Stimulated activated CD8-positive, alpha-beta memory T cell treated with anti-CD3 and anti-CD28 coated beads, Interleukin-7, amount 100 ng/mL, for 24 hours (primary cell): ENCODE measurements at places on chromosomes 6 and 20.

GRCh38 chr6:15790116-15790515 is 127.3 kb upstream of the DTNBP1 start:
- no peak for DNase-seq

DNA sequence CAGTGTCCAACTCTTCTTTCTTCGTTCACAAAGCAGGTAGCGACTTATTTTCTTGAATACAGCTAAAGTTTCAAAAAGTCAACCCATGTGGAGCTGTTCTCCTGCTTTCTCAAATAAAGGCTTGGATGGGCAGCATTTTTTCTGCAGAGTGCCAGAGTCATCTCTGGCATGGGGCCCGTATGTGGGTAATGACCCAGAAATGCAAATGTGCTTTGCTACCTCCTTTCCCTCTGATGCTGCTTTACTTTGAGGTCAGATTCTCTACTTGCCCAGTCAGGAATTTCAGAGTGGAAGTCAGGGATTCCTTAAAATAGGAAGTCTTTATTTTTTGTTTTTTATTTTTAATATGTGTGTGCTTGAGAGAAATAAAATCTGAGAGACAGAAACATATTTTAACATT is 4.9 kb downstream of the NKAIN2 start:
- DNase-seq: no peak

DNA sequence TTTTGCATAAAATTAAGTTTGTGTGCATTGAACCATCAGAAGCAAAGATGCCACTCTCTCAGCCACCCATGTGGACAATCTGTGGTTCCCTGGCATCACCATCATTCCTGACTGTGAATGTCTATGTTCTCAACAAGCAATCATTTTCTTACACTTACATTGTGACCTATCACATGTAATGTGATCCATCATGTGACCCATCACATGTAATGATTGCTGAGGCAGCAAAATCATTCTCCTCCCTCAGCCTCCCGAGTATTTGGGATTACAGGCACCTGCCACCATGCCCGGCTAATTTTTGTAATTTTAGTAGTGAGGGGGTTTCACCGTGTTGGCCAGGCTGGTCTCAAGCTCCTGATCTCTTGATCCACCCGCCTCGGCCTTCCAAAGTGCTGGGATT is 22.0 kb upstream of the ZNF133 start:
- no peak for DNase-seq

- no peak for DNase-seq
These were observed 40.1 kb downstream of the DNAH8 start for GRCh38 chr6:38755207-38755606.

GRCh38 chr6:166165558-166166313 is 1.9 kb downstream of the TBXT start:
- DNase-seq: no peak

- DNase-seq: no peak
These were observed 18.9 kb downstream of the L3MBTL3 start for GRCh38 chr6:130037207-130037811.

DNA sequence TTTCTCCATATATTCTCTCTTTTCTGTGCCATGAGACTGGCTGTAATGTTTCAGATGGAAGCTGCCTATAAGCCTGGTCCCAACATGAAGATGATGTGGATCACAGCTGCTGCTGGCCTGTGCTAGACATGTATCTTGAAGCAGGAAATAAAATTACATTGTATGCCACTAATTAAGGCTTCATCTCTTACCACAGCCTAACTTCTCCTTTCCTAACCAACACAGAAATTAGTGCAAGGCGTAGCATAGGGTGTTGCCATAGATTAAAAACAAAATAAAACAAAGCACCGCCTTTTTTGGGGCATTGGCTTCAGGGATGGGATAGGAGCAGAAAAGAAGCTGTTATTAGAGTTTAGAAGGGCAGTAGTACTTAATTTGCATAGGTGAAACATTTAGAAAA is 4.7 kb upstream of the SLC17A4 start:
- DNase-seq: no peak

GRCh38 chr6:6588064-6588923 is at the start of gene LY86:
Gene LY86, plus strand, starts transcription at chr6:6588720. Its CDS starts 15 bp downstream, at chr6:6588735.
- DNase-seq: no peak

DNA sequence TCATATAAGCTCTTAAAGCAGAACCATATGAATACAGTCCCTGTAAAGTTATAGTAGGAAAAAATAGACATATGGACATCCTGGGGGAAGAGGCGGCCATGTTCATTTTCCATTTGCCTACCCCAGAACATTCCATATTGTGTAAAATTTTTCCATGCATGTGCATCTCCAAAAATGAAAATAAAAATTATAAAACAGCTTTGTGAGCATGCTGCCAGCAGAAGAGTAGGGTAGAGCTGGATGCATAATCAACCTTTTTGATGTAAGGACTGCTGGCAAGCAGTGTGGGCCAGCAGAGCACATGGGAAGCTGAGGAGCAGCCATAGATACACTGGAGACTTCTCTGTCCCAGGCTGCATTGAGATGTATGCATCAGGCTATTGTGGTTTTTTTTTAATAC is 271.0 kb downstream of the KCNQ5 start:
- DNase-seq: no peak

GRCh38 chr6:106372838-106373501 is 12.5 kb downstream of the CRYBG1 start:
- no peak for DNase-seq

GRCh38 chr6:20167601-20168000 is 44.7 kb downstream of the MBOAT1 start:
- DNase-seq: no peak

- DNase-seq: no peak
These were observed 99.4 kb upstream of the ADTRP start for GRCh38 chr6:11878029-11878428.

GRCh38 chr6:88683734-88684133 is 279.7 kb downstream of the RNGTT start:
- no peak for DNase-seq

DNA sequence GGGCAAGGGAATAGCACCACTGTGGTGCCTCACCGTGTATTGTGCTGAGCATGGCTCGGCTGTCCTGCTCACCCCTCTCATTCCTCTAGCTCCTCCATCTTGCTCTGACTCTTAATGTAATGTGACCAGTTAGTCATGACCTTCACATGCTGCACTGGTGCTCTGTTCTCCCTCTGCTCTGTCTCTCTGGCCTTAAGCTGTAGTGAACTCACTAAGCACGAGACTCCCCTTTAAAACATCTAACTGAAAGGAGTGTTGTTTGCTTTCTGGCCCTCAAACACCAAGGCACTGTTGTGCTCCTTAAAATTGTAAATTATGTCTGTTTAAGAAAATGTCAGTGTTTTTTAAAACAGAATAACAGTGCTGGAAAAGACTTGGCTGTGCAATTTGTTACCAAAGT is 140.4 kb downstream of the HDGFL1 start:
- no peak for DNase-seq

- no peak for DNase-seq
These were observed 47.7 kb upstream of the DACT2 start for GRCh38 chr6:168367285-168367751.

DNA sequence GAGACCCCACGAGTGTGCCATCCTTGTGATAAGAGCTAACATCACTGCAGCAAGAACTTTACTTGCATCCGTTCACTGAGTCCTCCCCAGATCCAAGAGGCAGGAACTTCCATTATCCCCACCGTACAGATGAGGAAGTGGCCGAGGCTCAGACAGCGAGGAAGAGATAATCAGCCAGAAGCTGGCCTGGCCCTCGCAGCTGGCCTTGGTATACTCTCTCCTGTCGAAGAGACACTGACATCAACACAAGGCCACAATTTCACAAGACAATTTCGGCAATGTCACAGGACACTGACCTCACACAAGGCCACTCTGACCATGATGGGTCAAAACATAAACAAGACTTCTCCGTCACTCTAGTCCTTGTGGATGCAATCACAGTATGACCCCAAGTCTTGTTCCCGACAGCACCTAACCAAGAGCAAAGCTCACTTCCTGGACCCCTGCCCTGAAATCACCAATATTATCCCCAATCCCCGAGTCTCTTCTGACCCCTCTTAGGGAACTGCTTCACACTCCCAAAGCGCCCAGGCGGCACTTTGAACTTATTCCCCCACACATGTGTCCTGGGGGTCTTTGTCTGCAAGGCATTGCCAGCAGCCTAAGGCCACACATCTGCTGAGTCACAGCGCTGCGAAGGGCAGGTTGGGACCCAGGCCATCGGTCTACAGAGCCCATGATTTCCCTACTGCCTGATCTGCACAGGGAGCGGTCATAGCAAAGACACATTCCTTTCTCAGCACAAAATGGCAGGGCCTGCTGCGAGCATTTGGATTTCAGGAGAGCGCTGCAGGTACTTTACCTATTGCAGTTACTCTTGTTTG is 14.8 kb upstream of the VAPB start:
- no peak for DNase-seq

- DNase-seq: peak; percentile 27
These were observed 6.8 kb downstream of the MKKS start for GRCh38 chr20:10427060-10427692.

- no peak for DNase-seq
These were observed 47.2 kb downstream of the GABRR2 start for GRCh38 chr6:89267918-89268317.

DNA sequence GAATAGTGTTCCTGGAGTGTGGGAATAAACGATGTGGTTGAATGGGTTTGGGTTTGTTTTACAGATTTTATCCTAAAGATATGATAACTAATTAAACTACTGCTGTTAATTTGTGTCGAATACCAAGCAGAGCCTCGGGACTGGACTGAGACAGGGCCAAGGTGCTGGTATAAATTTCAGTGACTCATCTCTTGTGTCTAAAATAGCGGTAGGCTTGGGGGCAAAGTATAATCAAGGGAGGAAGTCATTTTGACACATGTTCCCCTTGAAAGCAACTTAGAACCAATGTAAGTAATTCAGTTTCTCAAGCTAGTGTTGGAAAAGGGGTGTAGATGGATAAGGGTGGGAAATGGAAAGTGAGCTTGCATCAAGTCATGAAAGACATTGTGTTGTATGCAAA is 108.4 kb downstream of the PLCB4 start:
- no peak for DNase-seq

- DNase-seq: no peak
These were observed 159.7 kb downstream of the BTBD9 start for GRCh38 chr6:38480036-38480435.

DNA sequence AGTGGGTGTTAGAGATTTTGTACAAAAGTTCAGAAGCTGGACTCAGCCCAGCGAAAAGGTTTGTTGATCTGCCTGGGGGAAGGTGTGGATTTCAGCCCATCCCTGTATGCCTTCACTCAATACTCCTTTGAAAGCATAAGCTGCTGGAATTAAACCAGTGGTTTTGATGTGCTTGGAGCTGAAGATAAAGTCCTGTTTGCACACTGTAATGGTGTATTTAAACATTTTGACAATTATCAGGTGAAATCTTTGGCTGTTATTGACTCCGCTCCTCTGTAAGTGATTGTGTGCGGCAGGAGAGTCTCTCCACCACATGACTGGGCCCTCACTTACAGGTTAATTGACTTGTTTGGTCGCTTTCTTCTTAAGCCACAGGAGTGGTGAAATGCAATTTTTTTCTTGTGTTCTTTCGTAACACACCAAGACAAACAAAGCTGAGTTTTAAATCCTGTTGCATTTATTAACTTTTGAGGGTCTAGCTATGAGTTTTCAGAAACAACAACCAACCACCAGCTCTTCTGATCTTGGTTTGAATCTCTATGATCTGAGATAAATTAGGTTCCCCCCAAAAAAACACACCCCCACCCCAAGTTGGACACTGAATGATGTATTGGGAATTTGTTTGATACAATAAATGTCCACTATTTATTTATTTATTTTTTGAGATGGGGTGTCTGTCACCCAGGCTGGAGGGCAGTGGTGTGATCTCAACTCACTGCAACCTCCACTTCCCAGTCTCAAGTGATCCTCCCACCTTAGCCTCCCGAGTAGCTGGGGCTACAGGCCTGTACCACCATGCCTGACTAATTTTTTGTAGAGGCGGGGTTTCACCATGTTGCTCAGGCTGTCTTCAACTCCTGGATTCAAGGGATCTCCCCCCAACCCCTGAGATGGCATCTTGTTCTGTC is 46.3 kb upstream of the NCOA3 start:
- DNase-seq: no peak

GRCh38 chr20:34703424-34704176 is 544 bp upstream of the TP53INP2 start:
- DNase-seq: no peak

DNA sequence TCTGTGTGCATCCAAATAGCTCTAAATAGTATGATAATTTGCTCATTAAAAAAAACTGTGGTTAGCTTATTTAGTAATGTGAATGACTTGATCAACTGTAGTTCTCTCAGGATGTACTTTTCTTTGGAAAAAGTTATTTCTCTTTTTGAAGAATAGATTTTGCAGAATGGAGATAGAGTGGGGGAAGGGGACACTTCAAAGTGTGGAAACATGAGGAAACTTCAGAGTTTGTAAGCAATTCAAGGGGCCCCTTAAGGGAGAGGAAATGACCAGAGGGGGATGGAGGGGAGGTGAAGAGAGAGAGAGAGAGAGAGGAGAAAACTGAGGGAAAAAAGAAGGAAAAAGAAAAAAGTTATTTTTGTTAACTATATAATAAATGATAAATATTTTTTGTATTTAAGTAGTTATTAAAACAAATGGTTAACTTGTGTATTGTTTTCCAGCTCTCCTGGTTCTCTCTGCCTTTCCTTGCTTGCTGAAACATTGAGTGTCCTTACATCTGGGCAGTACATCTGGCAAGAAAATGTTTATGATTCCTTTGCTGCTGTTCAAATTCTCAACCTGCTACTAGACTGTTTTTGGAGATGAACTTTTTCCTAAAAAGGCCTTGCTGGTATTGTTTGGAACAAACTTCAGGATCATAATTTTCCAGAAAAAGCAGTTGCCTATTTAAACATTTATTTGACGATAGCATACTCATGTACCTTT is 497.5 kb upstream of the CITED2 start:
- DNase-seq: no peak

DNA sequence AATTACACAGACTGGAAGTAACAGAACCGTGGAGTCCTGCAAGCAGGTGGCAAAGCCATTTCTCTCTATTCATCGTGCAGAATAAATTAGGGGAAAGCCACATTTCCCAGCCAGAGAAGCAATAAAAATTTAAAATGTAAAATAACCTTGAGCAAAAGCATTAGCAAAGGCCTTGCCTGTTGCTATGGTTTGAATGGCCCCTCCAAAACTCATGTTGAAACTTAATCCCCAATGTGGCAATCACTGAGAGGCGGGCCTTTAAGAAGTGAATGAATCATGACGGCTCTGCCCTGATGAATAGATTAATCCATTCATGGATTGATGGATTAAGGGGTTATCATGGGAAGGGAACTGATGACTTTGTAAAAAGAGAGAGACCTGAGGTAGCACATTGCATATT is 679.0 kb downstream of the PTPRT start:
- DNase-seq: no peak

DNA sequence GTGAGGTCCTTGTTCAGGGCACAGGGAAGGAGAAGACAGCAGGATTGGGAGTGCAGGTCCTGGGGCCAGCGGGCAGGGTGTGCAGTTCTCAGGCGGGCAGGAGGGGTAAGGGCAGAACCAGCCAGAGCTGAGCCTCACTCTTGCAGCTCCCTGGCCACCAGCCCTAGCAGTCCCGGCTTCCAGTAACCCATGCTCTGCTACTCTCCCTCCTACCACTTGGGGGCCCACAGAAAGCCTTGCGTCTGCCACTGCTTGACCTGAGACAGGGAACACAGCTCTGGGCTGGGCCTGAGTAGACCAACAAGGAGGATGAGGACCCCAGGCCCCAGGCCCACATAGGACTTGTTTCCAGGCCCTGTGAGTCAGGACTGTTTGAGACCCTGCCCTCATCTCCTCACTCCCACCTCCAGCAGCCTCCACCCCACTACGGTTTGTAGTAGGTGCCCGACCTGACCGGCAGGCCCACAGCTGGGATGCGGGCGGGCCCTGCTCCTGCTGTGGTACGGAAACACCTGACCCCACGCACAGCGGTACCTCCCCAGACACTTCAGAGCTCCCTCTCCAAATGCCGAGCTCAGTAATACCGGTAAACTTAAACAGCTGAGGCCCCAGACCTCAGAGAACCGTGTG is 39.2 kb downstream of the KCNK5 start:
- DNase-seq: no peak
